ENCODE measurements at places on chromosomes 1 and 21.
A peak's percentile ranks its signal among the peaks of the same experiment; 100 is the strongest.

DNA sequence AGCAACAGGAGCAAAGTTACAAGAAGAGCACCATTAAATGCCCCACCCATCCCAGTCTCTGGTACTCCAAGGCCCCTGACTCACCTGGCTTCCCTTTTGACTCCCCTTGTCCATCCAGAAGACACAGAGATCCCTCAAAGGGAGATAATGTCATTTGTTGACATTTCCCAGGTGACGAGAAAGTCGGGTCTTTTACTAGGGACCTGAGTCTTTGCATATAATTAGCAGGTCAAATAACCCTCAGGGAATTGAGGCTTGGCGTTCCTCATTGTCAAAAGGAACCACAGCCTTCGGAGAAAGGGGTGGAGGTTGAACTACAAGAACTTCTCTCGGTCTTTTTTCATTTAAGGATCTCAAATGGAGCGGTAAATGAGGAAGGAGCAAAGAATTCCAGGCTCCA is 133.2 kb downstream of the PROX1 start:
- no peak for DNase-seq

- DNase-seq = no peak
Measured at GRCh38 chr1:2468540-2468939, 7.5 kb upstream of the PLCH2 start.

GRCh38 chr1:199082778-199083389 is 444.0 kb downstream of the PTPRC start:
- no peak for DNase-seq

DNA sequence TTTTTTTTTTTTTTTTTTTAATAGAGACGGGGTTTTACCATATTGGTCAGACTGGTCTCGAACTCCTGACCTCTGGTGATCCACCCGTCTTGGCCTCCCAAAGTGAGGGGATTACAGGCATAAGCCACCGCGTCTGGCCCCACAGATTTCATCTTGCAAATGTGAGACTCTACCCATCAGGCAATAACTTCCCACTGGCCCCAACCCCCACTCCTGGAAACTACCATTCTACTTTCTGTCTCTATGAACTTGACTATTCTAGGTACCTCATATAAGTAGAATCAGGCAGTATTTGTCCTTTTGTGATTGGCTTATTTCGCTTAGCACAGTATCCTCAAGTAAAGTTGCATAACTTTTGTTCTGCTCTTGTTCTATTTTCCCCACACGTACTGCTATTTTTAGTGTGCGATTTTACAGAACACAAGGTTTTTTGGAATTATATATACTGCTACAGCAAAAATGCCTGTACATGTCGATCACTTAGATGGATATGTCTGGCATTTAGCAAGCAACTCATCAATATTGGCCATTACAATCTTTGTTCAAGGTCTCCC is 40.2 kb downstream of the ECE1 start:
- DNase-seq = no peak

GRCh38 chr1:60108196-60108595 is 34.6 kb upstream of the C1orf87 start:
- DNase-seq = no peak

DNA sequence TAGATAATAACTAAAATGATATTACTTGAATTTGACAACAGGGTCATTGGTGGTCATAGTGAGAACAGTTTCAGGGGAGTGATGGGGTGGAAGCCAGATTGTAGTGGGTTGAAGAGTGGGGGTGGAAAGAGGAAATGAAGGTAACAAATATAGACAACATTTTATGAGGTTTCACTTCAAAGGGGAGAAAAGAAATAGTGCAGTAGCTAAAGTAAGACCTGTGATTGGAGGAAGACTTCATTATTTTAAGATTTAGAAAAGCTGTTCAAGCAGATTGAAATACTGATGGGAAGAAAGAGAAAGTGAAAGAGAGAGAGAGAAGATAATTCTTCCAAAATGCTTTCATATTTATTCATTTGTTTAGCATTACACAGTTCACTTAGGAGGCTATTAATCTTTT is 52.0 kb upstream of the KCNA3 start:
- no peak for DNase-seq

DNA sequence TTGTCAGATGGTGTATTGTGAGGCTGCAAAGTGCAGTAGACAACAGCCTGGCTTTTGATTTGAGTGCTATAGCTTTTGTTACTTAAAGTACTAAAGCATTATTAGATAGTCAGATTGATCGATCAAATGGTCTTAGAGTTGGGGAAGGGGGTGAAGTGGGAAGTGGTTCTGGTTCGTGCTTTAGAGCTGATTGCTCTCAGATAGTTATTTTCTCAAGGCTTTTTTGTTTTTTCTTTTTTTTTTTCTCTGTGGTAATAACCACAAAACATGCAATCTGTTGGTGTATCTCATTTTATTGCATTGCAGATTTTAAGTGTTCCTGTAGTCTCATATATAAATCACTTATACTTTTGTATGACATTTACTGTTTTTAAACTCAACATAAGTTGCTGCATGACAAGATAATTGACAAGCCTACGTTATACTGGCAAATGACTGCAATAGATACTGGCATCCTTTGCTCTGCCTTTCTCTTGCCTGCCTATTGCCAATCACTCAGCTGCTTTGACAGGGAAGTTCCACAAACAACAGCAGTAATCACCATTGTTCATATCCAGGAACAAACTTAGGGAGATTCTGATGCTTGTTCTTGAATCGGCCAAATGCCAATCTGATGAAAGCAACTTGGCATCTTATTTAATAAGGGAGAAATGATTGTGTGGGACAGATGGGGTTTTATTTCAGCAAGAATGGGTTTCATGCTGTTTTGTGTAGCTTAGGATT is 125.0 kb upstream of the B3GALT2 start:
- DNase-seq = no peak

DNA sequence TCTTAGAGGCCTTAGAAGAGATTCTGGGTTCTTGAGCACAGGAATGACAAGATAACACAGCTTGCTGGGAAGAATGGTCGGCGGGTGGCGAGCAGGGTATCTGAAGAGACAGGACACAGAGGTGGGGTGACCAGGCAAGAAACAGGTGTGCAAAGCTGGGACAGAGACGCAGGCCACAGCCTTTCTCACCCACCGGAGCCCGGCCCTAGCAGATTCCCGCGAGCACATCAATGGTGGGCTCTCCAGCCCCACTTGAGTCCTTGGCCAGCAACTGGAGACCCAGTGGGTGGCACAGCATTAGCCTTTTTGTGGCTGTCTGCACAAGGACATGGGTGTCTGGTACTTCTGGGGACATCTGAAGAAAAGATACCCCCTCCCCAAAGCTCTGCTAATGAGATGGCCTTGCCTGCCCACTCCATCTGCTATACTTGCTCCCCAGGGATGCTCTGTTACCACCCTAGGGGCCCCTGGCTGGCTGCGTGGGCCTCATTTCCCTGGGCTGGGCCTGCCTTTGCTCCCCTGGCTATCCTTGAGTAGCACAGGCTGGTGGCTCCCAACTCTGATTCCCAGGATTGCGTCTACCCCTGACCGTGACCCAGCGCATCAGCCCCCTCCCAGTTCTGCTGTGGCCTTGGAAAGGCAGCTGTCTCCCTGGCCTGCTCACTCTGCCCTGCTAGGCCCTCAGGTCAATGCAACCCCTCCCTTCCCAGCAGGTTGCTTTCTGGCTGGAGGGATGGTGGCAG is 127.2 kb upstream of the ADAR start:
- no peak for DNase-seq

DNA sequence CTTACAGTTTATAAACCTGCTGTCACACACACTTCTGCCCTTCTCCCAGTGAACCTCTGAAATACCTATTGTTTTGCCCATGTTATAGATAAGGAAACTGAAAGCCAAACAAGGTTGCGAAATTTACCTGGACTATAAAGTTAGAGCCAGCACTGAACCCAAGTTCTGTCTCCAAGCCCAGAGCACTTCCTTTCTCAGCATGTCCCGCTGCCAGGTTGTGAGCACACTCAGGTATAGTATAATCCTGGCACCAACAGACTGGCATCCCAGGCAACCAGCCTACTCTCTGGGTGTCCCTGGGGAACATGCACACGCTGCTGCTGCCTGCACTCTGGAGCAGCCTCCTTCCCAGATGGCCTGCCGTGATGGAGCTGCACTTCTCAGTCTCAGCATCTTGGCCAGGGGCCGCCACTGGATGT is 45.1 kb downstream of the PGBD5 start:
- no peak for DNase-seq

DNA sequence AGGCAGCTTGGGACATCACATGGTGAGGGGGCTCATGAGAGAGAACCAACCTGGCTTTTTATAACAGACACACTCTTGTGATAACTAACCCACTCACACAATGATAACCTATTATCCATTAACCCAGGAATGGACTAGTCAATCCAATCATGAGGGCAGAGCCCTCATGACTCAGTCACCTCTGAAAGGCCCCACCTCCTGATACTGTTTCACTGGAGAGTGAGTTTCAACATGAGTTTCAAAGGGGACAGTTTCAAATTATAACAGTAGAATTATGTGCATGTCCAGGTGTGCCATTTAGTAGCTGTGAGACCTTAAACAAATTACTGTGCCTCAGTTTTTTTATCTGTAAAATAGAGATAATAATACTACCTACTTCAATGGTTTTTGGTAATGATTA is 47.6 kb upstream of the PPP2R5A start:
- DNase-seq = peak; percentile 22

DNA sequence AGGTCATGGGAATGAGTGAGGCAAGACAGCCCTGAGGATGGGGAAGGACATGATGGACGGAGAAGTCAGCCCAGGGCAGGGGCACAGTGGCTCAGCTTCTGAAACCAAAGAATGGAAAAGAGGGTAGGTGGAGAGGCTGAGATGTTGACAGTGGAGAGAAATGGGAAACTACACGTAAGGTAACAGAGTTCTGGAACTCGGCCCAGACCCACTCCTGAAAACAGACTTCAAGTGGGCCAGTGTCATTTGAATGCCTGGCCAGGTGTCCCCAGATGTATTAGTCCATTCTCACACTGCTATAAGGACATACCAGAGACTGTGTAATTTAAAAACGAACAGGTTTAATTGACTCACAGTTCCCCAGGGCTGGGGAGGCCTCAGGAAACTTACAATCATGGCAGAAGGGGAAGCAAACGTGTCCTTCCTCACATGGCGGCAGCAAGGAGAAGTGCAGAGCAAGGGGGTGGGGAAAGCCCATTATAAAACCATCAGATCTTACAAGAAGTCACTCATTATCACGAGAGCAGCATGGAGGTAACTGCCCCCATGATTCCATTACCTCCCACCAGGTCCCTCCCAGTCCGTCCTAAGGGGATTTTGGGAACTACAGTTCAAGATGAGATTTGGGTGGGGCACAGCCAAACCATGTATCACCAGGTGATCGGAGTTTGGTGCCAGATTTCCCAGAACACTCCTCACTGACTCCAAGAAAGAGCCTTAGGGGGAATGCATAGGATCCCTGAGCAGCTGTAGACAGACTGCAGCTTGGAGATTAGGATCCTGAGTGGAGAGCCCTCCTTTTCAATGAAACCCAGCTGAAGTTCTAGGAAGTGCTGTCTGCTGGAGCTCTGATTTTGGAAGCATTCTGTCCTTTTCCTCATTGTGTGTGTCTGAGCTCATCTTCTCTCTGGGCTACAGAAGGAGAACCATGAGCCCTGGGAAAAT is 40.3 kb downstream of the FHAD1 start:
- DNase-seq = no peak

DNA sequence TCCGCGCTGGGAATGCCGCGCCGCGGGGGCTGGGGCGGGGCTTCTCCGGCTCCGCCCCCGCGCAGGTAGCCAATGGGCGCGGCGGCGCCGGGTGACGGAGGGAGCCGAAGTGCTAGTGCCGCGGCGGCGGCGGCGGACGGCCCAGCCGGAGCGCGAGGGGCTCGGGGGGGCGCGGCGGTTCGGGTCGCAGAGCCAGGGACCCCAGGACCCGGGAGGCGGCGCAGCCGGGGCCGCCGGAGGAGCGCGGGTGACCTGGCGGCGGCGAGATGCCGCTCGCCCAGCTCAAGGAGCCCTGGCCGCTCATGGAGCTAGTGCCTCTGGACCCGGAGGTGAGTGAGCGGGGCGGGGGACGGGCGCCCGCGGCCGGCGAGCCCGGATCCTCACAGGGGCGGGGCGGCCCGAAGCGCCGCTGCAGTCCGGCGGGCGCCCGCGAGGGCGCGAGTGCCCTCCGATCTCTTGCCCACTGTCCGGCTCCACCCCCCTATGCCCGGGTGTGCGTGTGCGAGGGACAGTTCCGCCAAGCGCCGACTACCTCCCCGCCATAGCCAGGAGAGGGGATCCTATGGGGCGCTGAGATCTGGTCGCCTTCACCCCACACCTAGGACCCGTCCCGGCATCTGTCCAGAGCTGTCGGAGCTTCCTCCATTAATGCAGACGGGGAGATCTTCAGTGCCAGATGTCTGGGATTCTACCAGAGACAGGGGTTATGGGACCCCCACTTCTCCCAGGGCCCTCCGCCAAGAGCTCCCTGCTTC is at the start of gene RPS6KA1:
Gene RPS6KA1 (plus strand): TSS at position 107 of the 755 bp plus-strand sequence. CDS start 160 bp downstream, at position 267.
- peak; percentile 66 for DNase-seq
